ENCODE measurements at places on chromosomes 2 and 18.

DNA sequence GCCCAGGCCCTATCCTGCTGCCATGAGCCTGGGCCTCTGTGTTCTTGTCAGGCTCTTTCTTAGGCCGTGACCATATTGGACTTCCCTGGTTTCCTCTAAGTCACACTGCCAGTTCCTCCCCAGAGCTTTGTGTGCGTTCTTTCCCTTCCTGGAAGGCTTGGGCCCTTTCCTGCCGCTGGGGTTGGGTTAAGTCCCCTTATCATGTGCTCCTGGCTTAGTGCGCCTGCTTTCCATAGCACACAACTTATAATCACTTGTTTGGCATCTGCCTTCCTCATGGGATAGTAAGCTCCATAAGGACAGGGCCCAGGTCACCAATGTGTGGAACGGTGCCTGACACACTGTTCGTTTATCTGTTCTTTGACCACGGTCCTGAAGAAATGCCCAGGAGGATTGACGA lies 31.3 kb downstream of the NIFK start:
- DNase-seq, result no peak

DNA sequence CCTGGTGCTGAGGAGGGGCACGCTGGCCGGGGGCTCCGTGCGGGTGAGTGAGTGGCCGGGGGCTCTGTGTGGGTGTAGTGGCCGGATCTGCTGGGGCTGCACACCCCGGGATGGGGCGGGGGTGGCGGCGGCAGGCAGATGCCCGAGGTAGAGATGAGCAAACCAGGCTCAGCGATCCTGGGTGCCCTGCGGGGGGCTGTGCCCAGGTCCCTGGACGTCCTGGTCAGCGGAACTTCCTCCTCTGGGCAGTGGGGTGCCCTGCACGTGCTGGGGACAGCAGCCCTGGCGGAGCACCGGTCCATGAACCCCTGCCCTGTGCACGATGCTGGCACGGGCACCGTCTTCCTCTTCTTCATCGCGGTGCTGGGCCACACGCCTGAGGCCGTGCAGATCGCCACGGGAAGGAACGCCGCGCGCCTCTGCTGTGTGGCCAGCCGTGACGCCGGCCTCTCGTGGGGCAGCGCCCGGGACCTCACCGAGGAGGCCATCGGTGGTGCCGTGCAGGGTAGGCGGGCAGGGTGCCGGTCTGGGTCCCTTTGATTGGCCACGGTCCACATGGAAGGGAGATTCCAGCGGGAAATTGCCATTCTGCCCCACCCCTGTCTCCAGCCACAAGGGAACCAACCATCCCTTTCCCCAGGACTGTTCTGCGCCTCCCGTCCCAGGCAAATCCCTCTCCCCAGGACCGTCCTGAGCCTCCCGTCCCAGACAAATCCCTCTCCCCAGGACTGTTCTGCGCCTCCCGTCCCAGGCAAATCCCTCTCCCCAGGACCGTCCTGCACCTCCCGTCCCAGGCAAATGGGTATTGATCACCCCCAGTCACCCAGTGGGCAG lies 5.9 kb downstream of the NEU4 start:
- no peak for DNase-seq

DNA sequence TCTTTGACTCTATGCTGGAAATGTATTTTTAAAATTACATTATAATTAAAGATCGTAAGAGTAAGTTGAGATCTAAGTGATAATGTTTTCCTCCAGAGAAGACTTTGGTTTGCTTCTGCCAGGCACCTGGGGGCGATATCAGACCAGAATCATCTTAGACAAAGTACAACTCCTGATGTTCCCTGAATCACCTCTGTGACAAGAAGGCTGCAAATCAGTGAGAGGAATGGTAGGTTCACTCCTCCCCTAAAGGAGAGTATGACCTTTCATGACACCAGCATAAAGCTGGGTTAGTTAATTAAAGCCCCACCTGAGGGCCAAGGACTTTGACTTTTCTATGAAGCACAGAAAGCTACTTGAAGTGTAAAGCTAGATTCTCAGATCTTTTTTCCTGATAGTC lies 114.4 kb upstream of the DTNA start:
- DNase-seq, result no peak

DNA sequence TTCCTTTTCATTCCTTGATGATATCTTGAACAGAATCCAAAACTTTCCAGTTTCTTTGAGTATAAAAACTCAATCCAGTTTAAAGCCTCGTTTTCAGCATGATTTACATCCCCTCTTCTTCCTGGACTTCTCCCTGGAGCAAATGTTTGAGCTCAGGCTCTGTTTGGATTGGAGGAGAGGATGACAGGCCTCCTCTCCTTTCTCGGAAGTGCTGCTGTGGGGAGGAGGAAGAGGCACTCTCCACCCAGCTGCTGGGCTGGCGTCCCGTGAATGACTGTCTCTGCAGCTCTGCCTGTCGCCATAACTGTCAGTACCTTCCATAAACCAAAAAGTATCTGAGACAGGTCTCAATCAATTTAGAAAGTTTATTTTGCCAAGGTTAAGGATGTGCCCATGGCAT lies 238.2 kb upstream of the AGAP1 start:
- no peak for DNase-seq

GRCh38 chr2:15092691-15093090 lies 460.2 kb downstream of the LRATD1 start:
- DNase-seq, result no peak

GRCh38 chr2:20538308-20539132 lies 91.6 kb downstream of the RHOB start:
- DNase-seq, result no peak

GRCh38 chr2:197803033-197803444 lies 1.4 kb upstream of the PLCL1 start:
- DNase-seq, result no peak

- DNase-seq, result no peak
Observed at GRCh38 chr2:45892757-45893156, 241.3 kb downstream of the PRKCE start.

GRCh38 chr2:60756097-60757087 lies at the start of gene PAPOLG:
Gene PAPOLG, plus strand, starts transcription at chr2:60756268. Its CDS starts 211 bp downstream, at chr2:60756479.
- peak; percentile 97 for DNase-seq

GRCh38 chr2:15177103-15177502 lies 384.0 kb downstream of the NBAS start:
- DNase-seq, result peak; percentile 36

- DNase-seq, result no peak
Observed at GRCh38 chr2:102114290-102114721, 28.2 kb upstream of the IL1R1 start.

DNA sequence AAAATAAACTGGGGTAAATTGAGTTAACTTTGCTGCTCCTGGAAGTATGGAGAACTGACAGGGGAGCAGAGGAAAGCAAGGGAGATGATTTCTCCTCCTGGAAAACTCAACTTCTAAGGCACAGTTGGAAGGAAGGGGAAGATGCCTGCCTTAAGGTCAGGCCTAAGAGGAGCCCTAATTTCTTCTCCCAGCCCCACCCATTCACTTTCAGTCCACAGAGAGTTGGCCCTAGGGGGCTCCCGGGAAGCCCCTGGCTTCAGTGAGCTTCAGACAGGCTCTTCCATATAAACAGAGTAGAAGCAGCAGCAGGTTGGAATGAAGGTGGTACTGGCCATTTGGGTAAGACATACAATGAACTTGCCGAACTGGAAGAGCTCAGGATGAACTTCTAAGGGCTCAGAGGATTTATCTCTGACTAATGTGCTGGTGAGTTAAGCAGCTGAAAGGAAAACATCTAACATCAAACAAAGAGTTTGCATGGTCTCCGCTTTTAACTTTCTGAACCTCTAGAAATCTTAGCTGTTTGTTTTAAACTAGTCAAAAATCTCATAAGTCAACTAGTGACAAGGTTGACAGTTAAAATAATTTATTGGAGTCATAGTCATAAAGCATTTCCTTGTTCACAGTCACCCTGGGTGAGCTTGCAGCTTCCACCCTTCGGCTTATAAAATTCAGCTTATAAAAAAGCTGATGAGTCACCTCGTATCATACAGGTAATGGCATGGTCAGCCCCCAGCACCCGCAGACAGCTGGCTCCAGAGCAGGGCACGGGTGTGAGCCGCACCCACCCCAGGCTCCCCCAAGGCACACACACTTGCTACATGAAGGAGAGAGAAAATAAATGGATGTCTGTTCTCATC lies 9.8 kb downstream of the MALL start:
- DNase-seq, result no peak

DNA sequence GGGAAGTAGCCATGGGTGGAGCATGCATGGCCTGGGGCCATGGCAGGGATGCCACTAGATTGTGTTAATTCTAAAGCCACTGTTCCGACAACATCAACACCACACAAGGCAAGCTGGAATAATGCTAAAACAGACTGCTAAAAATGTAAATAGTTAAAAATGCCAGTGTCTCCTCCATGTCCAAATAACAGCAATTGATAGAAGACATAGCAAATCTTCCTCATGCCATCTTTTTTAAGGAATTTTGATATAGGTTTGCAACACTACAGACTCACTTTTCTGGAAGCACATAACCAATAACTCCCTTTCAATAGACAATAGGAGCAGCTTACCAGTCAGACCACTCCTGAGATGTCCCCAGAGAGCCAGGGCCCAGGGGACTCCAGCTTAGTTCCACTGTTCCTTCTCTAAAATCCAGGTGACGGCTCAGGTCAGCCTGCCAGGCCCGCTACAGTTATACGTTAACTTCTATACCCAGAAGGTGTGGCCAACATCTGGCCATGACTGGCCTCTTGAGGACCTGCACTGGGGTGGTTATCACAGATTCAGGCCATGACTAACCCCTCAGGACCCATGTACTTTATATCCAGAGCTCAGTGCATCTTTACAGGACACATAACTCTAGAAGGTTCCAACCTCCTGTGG lies 20.3 kb downstream of the TUBB6 start:
- DNase-seq, result no peak
